Activated CD4-positive, alpha-beta T cell treated with anti-CD3 and anti-CD28 coated beads for 24 hours (primary cell): ENCODE measurements at places on chromosomes 3 and 15.

GRCh38 chr15:48644467-48644826, 1.1 kb downstream of the FBN1 start:
- no peak for DNase-seq

GRCh38 chr15:58201516-58201915, 63.3 kb downstream of the AQP9 start:
- DNase-seq, result no peak

DNA sequence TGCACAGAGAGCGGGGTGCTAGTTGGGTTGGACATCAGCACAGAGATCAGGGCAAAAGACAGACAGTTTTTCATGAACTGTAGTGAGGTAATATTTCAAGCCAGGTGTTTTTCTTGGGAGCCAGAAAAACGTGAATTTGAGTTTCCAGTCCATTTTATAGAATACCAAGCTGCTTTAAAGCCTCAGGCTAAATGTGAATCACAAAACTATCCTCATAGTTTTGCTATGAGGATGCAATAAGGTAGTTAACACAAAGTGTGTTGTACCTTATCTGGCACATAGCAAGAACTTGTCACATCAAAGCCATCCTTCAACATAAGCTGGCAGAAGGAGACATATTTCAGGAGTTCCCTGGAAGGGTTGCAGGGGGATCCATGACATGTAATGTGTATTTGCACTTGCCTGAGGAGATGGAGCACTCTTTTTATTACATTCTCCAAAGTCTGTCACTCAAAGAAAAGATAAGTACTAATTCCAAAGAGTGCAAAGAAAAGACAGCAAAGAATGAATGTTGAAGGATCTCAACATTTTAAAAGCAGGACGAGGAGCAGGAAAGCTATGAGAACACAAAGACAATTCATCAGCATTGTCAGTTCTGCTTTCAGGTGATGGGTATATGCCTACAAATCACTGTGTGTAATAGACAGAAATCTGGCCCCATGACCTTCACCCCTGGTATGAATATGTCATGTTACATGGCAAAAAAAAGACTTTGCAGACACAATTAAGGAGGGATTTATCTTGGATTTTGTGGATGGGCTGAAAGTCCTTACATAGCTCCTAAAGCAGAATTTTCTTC, 1046.4 kb downstream of the NTRK3 start:
- DNase-seq, result no peak

GRCh38 chr3:125240496-125240895, 27.9 kb upstream of the SLC12A8 start:
- no peak for DNase-seq

DNA sequence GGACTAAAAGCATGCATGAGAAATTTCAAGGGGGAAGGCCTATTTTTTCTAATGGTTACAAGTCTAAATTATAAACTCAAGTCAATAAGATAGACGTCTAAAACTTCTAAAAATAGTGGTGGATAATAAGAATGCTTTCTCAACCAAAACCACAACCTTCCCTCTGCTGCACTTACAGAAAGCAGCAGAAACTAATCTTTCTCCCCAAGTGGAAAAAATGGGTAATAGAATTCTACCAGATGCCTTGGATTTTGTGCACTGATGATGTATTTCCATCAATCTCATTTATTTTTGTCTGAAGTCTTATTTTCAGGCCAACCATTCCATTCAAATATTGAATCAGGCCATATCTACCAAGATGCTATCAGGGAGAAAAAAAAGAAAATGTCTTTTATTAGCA, 344.7 kb downstream of the NEK10 start:
- no peak for DNase-seq

DNA sequence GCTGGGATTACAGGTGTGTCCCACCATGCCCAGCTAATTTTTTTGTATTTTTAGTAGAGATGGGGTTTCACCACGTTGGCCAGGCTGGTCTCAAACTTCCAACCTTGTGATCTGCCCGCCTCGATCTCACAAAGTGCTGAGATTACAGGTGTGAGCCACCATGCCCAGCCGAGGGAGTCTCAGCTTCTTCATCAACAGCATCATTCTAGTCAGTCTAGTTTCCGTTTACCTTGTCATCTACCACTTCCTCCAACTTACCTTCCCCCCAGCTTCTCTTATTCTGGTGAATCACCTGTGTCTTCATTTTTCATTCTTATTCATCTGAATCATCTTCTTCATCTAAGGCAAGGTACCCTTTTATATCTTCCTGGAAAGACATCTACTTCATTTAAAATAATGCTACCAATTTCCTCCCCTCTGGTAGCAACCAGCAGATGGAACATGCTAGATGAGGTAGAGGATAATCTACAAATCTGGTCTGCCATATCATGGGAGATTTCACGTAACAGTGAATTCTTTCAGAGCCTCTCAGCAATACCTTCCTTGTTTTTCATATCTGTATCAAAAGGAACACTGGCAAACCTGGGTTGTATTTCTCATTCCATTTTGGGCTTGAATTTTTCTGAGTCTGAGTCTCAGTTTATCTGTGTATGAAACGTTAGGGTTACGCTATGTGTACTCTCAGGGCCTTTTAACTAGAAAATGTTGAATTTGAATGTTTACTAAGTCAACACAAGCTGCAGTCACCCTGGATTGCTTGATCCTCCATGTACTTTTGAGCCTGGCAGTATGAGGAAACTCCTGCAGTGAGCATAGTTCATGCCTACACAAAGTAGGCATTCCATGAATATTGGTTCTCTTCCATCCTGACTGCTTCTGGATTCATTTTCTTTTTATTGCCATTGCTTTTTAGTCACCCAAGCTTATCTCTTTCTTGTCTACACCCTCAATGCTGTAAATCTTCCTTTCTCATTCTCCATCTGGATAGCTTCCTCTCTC, 16.8 kb downstream of the LPP start:
- DNase-seq, result no peak

- no peak for DNase-seq
Observed at GRCh38 chr3:150253622-150254021, 154.5 kb upstream of the TSC22D2 start.

DNA sequence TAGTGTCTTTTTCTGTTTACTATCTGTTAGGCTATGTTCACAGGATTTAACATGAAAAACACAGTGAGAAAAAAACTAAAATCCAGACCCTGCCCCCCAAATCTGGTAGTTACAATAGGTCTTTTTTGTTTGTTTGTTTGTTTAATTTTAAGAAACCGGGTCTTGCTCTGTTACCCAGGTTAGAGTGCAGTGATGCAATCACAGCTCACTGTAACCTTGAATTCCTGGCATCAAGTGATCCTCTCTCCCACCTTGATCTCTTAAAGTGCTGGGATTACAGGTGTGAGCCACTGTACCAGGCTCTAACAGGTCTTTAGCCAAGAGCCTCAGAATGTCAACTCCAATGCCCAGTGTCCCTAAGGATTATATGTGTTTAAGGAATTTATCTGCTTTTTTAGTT, 88.0 kb upstream of the GOLIM4 start:
- no peak for DNase-seq

GRCh38 chr15:75123395-75123794, 78.3 kb upstream of the C15orf39 start:
- no peak for DNase-seq

DNA sequence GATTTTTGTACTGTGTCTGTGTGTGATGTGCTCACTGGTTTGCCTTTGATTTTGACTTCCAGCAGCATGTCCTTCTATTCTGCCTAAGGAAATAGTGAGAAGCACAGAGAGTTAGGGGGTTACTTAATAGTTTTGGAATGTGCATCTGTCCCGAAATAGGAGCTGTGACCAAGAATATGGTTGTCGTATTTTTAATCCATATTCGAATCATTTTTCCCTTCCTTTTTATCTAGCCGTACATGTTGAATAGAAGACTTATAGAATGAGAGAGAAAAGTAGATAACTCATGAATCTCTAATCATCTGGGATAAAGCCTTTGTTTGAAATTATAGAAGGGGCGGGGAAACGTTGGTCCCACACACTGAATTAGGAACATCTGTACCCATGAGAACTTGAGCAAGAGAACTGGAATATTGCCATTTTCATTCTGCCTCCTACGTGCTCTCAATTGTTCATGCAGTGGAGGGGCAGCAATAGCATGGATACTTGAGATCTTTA, 23.6 kb downstream of the CRTC3 start:
- no peak for DNase-seq

DNA sequence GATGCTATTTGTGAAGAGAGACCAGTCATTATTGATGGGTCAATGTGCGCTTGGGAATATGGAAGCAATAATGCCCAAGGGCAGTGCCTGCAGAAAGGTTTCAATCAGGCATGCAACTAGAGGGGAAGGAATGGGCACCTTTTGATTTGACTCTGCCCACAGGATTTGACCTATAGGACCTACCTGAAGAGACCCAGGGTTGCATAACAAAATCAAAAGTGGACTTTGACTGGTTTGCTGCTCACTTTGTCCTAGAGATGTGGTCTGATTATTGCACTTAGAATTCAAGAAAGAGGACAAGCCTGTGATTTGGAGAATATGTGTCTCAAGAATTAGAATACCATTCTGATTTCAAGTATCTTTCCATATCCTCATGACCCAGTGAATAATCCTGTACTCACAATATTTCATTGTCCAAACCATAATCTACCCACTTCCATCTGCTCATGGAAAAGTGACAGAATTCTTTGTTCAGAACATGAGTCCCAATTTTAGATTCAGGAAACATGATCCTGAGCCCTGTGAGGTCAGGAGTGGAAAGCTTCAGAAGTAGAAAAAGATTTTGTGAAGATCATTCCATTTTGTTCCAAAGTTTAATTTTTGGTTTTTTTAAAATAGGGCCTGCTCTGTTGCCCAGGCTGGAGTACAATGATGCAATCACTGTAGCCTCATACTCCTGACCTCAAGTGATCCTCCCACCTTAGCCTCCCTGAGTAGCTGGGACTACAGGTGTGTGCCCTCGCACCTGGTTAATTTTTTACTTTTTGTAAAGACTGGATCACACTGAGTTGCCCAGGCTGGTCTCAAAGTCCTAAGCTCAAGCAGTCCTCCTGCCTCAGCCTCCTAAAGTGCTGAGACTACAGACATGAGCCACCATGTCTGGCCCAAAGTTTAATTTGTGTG, 151.3 kb upstream of the NR2E3 start:
- DNase-seq, result no peak

DNA sequence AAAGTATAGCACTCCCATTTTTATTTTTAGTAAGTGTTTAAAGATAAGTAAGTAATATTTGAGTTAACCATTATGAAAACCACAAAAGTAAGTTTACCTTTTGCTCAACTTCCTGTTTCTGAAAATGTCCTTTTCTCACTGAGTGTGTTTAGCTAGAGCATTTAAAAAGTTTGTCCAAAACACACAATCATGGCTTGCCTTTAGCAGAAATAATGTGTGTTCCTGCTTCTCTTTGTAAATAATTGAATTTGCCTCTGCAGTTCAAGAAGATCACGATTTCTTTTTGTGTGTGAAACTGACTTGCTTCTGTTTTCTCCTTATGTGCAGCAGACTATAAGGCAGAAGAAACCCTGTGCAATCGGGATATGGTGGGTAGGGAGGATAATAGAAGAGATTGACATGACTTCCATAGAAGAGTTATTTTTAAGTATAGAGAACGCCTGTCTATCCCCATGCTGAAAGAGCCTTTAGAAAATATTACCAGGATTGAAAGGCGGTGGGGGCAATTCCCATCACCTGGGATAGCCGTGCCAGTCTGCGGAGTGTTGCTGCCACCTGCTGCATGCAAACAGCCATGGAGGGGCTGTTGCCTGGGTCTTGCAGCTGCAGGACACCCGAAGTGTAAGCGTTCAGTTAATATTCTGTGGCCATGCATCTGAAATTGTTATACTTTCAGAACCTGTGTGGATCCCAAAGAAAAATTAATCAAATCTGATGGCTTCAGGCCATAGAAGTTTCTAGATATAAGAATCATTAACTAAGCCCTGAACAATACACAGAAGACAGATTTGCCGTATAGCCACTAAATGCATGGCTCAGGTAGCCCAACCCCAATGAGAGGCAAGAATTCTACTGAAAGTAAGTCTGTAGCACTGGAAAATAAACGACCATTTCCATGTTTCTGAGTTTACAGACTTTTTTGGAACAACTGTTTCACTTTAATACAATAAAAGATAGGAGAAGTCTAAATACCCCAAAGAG, 2.4 kb upstream of the CD96 start:
- DNase-seq, result no peak

GRCh38 chr15:36815786-36816185, 236.4 kb downstream of the CDIN1 start:
- no peak for DNase-seq

GRCh38 chr15:88057836-88058235, 198.7 kb downstream of the NTRK3 start:
- no peak for DNase-seq

GRCh38 chr3:114608293-114608692, 314.5 kb downstream of the TIGIT start:
- no peak for DNase-seq

DNA sequence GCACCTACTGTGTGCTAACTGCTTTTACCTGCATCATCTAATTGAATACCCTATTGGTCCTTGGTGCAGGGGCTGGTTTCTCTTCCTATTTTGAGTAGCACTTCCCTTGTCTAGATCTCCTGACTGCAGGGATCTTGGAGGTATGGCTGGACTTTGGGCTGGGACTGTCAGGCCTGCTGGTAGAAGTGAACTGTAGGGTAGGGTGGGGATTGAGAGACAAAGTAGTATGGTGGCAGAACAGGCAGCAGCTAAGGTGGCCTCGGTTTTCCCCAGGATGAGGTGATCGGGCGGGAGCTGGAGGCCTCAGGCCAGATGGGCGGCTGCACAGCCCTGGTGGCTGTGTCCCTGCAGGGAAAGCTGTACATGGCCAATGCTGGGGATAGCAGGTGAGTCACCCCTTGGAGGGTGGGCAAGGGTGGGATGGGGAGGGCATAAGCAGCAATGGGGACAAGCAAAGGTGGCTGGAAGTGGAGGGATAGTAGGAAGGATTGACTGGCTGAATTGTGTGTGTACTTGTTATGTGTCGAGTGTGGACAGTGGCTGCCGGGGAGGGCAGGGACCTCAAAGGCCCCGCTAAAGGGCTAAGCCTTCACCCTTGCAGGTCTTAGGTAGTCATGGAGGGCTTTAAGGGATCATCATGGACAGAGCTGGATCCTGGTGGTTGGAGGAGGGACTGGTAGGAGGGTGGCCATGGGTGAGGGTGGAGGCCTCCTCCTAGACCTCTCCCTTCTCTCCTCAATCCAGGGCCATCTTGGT, 2.0 kb downstream of the PPM1M start:
- DNase-seq, result no peak

GRCh38 chr3:138899351-138899991, 47.5 kb downstream of the FOXL2 start:
- no peak for DNase-seq

DNA sequence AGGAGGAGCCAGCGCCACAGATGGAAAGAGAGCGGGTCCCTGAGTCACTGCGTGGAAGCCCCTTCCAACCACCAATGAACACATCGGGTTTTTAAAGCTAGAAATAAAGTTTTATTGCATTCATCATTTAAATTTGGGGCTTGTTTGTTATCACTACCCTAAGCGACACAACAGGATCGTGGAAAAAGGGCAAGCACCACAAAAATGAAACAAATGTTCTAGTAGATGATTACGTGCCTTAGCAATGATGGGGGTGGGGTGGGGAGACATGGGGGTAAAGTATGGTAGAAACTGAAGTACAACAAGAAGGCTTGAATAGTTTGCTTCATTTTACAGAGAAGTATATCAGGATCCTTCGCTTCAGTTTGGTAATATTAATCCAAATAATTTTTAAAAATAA, 221.6 kb upstream of the ATP10A start:
- DNase-seq, result no peak
